ENCODE measurements at places on chromosomes 1 and 21.

- DNase-seq: no peak
These were observed 56.6 kb downstream of the SMYD2 start for GRCh38 chr1:214337511-214337910.

DNA sequence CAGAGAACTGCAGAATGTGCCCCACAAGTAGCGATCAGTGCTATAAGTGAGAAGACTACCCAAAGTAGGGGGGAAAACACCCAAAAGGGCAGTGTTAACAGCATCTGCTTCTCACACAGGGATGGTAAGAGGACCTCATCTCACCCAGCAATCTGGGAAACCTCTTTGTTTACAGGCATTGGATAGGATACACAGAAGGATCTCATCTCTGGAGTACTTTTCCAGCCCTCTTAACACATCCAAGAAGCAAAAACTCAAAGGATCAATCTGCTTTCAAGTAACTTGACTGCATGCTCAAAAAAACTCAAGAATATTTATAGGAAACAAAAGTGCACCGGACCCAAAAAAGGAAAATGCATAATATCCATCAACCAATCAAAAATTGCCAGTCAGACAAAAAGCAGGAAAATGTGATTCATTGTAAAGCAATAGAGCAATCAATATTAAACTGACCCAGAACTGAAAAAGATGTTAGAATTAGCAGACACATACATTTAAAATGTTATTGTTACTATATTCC is 311.0 kb upstream of the CXADR start:
- no peak for DNase-seq

DNA sequence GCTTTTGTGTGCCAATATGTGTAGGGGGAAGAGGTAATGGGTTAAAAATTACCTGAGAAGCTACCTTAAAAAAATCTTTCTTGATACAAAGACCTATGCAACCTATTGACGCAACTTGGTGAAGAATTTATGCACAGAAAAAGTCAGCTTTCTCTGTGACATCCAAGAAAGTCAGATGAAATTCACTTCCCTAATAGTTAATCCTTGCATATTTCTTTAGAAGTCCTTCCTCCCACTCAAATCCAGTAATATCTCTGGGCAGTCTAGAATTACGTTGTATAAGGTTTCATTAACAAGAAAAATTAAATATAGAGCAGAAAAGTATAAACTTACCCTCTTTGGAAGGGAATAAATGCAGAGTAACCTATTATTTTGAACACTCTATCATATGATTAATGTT is 2.9 kb downstream of the UBAP2L start:
- no peak for DNase-seq

GRCh38 chr1:112717263-112717873 is 2.2 kb upstream of the PPM1J start:
- DNase-seq: no peak

DNA sequence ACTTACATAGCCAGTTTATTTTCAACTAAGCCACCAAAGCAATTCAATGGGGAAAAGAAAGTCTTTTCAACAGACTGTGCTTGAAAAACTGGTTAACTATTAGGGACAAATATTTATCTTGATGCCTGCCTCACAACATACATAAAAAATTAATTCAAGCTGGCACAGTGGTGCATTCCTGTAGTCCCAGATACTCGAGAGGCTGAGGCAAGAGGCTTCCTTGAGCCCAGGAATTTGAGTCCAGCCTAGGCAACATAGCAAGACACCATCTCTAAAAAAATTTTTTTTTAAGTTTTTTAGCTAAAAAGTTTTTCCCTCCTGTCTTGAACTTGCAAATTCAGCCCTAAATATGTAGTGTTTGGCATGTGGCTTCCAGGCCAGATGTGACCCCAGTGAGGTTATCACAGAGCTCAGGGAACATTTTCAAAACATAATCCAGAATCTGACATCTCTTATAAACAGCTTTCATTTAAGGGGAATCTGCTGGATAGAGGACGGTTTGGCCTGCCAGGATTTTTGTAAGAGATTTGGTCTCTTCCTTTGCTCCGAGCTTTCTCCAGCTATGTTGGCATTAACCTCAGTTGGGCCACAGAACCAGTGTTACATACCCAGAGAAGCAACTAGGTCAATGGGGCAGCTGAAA is 46.4 kb downstream of the COL6A1 start:
- DNase-seq: no peak

- no peak for DNase-seq
These were observed at the start of gene BRINP3 for GRCh38 chr1:190477762-190478148. Gene BRINP3 (minus strand): TSS chr1:190477864.

DNA sequence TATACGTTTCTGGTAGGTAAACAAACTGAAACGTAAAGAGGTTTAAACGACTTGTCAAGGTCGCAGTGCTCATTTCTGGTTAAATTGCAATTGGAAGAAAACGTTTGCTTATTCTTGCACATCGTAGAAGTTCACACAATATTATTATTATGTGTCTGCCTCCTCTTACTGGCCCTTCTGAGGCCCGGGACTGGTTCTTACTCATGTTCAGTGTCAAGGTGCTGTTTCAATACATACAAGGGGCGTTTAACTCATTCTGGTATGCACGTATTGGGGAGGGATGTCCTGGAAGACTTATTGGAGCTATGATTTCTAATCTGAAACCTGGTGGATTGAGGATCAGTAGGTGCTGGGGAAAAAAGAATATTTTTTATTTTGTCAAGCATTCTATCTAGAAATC is 932 bp downstream of the RPF1 start:
- DNase-seq: peak; percentile 48

DNA sequence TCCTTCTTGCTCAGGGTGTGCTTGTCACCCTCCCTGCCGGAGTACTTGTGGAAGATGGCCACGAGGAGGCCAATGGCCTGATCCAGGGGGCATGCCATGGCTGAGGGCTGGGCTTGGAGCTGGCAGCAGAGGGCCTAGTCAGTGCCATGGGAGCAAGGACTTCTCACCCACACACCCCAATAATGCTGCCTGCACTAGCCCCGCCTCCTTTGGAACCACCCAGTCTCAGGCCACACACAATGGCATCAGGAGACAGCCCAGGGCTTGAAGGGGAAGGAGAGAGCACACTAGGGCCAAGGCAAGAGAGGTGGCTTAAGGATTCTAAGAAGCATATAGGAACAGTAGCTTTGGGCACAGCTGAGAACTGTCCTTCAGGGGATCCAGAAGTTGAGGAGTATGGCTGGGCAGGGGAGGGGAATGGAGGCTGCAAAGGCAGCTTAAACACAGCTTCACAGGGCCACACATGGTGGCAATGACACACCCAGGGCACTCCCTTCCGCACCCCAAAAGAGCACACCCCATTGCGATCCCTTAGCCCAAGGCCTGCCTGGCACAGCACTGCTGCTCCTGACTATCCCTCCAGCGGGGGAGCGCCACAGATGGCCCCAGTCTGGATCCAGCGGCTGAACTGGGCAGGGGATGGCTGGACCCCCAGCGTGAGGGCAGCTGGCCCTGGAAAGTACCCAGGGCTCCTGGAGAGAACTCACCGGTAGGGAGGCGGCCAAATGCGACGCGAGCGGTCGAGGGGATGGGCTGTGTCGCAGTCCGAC is at the start of gene S100A6:
TSS of gene S100A6 (minus strand) at position 750 of the 770 bp plus-strand sequence. CDS start at position 98, 652 bp downstream.
- no peak for DNase-seq

- DNase-seq: no peak
These were observed 1.3 kb downstream of the ZBTB7B start for GRCh38 chr1:155003766-155004351.

GRCh38 chr1:115314092-115314491 is 24.0 kb downstream of the NGF start:
- no peak for DNase-seq

GRCh38 chr1:18198260-18198659 is 90.7 kb downstream of the IGSF21 start:
- no peak for DNase-seq

GRCh38 chr1:205630241-205630640 is 1.6 kb downstream of the ELK4 start:
- no peak for DNase-seq

DNA sequence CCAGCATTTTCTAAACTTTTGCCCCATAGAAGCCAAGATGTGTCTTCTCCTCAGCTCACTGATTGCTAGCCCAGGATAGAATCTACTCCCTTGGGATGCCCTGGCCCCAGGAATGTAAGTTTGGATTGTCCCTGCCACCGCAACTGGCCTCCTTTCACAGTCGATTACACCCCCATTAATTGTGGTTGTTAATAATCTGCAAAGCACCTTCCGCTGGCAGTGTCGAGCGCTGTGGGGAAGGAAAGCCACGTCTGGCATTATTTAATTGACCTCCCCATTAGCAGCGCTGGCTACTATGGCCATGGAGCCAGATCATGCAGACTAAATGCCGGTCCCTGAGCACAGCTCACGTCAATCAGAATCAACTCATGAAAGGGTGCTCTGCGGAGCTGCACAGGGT is 597.3 kb upstream of the PLXNA2 start:
- no peak for DNase-seq

DNA sequence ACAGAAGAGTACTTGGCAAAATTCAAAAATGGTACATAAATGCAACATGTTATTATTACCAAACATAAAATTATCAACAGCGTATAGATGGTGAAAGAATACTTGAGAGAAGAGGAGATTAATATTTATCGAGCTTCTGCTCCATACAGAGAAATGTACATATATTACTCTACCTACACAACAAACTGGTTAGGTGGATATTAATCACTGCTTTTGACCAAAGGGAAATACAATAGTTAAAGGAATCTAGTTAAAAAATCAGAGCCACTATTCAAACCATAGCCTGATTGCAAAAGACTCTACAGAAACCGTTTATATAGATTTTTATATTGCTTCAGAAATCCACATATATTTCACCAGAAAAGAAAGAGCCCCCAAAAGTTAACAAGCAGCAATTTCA is 379.3 kb upstream of the PRMT6 start:
- no peak for DNase-seq

DNA sequence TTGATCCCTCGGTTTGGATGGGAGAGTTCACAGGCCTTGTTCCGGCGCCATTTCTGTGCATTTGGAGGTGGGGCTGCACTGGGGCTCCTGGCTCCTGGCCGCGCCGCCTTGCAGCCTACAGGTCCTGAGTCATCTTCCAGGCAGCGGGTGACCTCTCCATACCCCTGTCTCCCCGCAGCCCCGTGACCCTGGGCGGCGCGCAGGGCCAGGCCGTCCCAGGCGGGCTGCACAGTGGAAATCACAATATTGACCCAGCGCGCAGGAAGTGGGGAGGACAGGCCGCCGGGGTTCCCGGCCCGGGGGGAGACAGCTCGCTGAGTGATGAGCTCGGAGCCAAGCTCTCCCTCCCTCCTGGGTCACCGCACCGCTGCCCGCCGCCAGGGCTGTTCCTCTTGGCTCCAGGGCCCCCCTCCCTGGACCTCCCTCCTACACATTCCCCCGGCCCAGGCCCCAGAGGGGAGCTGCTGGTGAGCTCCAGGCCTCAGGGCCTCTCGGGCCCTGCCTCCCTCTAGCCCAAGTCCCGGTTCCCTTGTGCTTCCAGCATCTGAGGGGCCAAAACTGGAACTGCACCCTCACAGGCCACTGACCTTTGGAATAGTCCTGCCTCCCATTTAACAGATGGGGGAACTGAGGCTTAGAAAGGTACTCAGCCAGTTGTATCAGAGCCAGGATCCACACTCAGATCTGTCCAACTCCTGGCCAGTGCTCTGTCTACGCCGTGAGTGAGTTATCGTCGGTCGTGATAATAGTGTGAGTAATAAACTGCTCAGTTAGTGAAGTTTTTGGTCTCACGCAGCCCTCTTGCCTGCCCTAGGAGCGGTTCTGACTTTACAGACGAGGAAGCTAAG is 142.9 kb upstream of the WNT4 start:
- DNase-seq: no peak

DNA sequence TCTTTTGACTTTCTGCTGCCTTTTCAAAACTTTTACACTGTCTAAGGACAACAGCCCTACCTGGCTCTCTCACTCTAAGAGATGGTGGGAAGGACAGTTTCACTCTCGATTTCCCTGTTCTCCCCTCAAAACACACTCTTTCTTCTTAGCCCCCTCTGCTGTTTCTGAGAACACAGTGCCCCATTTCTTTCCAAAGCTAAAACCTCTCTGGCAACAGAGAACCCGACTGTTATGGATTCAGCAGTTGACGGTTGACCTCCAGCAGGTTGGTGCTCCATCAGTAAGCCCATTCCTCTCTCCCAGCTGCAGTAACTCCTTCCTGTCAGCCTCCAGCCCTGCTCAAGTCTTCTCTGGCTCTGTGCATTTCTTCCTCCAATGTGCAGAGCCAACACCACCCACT is 88.2 kb upstream of the ABCD3 start:
- DNase-seq: no peak

GRCh38 chr1:194629011-194629410 is 1442.6 kb upstream of the B3GALT2 start:
- no peak for DNase-seq
